GM18507 (cell line): ENCODE measurements at places on chromosomes 7 and 10.

DNA sequence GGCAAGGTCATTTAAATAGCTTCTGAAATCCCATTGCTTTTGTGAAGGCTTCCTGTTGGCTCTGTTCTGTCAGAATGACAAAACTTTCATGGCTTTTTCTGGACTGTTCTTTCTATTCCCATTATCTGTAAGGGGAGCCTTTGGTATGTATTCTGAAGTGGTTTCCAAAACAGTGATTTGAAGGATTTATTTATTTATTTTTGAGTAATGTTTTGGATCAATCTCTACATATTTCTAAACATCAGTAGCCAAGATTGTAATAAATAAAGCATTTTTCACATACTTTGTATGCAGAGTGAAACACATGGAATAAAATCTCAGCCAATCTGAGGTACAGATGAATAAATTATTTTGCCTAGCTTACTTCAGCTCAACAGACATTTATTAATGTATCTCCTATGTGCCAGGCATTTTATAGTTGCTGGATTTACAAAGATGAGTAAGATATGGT, 121.1 kb downstream of the BBS9 start:
- no peak for DNase-seq

GRCh38 chr10:47363781-47364180, 15.6 kb downstream of the RBP3 start:
- DNase-seq = no peak

GRCh38 chr10:72783410-72783833, 91.5 kb downstream of the MCU start:
- no peak for DNase-seq

DNA sequence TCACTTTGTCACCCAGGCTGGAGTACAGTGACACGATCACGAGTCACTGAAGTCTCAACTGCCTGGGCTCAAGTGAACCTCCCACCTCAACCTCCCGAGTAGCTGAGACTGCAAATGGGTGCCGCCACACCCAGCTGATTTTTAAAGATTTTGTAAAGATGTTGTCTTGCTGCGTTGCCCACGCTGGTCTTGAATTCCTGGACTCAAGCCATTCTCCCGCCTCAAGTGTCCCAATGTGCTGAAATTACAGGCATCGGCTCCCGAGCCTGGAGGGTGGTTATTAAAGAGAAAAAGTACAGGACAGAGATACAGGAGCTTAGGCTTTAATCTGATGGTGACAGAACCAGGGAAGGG, 55.1 kb downstream of the KCTD7 start:
- DNase-seq = no peak

DNA sequence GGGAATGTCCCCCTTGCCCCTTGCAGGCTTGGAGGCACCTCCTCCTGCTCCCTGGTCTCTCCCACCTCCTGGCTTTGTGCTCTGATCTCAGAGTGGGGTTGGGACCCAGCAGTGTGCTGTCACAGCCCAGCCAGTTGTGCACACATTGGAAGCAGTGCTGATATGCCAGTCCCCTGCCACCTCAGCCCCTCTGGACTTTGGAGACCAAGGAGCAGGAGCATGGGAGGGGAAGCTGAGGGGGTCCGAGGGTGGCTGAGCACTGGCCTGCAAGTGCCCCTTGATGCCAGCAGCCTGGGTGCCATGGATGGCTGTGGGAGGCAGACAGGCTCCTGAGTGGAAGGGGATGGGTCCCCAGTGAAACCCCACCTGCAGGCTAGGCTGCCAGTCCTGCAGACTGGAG, 235.4 kb downstream of the ZNF716 start:
- no peak for DNase-seq

DNA sequence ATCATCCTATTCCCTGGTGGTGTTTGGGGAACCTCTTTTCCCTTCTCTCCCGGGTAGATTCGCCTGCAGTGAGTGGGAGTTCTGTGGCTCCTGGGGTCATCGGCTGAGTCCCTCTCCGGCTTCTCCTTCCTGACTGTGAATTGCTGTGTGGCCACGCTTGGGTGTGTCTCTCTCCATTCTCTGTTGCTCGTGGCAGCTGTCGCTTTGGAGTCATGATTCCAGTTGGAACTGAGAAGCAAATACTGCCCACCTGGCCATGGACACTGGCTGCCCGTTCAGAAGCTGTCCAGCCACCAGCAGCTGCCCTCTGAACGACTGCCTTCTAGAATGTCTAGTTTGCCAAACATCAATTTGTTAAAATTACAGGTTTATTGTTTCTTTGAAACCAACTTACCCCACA, 23.1 kb upstream of the PITRM1 start:
- no peak for DNase-seq

DNA sequence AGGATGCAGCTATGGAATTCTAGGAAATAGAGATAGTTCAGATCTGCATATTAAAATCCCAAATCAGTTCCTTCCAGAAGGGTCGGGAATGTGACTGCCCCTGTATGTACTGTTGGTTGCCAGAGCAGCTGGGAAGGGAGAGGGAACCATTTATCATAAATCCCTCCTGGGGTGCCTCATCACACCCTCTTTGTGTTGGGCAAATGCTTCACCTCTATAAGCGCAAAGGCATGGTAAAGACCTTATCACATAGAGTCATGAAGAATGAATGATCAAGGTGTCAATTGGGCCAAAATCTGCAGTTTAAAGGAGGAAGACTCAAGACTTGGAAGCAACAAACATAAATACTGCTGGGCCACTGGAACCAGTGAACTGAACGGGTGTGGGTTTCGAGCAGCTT, 65.0 kb downstream of the FRMD4A start:
- no peak for DNase-seq

GRCh38 chr10:34845070-34845469, 30.0 kb upstream of the PARD3 start:
- no peak for DNase-seq

GRCh38 chr7:117385363-117386109, 41.8 kb downstream of the ASZ1 start:
- DNase-seq = no peak
